ENCODE measurements at places on chromosomes 11 and 22. TPM values are rescaled to one million over a fixed set of nuclear protein-coding genes. Genes with fewer than 3 reads are reported as not detected.

GAS2L1 gene
- polyA plus RNA-seq, result 3.3 TPM

C11orf52 gene
- 1.7 TPM for polyA plus RNA-seq

JHY gene
- polyA plus RNA-seq, result 3.8 TPM

TOB2 gene
- polyA plus RNA-seq, result 3.0 TPM

PRR5L gene
- 1.6 TPM for polyA plus RNA-seq

KCNK7 gene
- not detected for polyA plus RNA-seq

SLC1A2 gene
- polyA plus RNA-seq, result 45.5 TPM

Data from Purkinje cell (primary cell).